ENCODE measurements at places on chromosomes 16 and 17.

DNA sequence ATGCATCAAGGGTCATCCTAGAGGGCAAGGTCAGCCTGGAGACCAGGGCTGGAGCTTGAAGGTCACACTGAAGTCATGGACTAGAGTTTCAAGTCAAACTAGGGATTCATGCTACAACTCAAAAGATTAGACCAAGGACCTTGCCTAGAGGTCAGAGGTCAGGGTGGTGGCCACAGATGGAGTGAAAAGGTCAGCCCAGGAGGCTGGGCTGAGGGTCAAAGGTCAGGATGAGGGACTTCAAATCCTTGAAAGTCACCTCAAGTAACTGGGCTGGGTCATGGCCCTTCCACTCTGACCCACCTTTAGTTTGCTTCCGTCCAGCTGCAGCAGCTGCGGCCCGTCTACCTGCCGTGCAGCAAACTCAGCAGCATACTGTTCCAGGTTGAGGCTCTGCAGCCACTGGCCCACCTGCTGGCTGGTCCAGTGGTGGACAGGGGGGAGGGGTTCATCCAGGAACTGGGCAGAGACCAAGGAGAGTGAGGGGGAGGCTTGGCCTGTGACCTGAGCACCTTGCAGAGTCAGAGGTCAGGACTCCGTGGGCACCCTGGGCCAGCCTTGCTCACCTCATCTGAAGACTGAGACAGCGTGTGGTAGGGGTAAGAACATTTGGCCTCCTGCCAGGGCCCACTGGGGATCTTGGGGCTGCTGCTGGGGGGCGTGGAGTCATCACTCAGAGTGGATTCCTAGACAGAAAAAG, 16.2 kb downstream of the SAMD14 start:
- no peak for DNase-seq

DNA sequence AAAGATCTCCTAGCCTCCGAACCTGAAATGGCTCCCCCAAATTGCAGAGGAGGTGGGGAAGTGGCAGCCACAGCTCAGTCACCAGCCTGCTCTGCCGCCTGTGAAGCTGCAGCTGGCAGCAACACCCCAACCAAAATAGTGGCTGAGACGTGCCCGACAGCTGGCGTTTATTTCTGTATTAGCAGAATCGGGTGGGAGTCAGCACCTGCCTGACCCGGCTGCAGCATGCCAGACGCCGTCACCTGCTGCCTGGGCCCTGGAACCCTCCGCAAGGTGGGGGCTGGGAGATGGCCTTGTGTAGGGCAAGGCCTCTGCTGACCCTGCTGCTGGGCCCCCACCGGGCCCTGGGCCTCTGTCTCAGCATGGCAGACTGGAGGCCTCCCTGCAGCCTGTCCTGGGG, 17.5 kb upstream of the PABPN1L start:
- DNase-seq: no peak

- no peak for DNase-seq
Measured at GRCh38 chr17:59335685-59336084, 4.2 kb downstream of the YPEL2 start.

DNA sequence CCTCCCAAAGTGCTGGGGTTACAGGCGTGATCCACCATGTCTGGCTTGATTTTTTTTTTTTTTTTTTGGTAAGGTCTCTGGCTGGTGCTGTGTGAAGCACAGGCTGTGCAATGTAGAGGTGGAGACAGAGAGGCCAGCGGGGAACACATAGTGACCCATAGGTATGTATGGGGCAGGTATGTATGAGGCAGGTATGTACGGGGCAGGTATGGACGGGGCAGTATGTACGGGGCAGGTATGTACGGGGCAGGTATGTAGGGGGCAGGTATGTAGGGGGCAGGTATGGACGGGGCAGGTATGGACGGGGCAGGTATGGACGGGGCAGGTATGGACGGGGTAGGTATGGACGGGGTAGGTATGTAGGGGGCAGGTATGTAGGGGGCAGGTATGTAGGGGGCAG, 5.0 kb downstream of the RPL3L start:
- no peak for DNase-seq

DNA sequence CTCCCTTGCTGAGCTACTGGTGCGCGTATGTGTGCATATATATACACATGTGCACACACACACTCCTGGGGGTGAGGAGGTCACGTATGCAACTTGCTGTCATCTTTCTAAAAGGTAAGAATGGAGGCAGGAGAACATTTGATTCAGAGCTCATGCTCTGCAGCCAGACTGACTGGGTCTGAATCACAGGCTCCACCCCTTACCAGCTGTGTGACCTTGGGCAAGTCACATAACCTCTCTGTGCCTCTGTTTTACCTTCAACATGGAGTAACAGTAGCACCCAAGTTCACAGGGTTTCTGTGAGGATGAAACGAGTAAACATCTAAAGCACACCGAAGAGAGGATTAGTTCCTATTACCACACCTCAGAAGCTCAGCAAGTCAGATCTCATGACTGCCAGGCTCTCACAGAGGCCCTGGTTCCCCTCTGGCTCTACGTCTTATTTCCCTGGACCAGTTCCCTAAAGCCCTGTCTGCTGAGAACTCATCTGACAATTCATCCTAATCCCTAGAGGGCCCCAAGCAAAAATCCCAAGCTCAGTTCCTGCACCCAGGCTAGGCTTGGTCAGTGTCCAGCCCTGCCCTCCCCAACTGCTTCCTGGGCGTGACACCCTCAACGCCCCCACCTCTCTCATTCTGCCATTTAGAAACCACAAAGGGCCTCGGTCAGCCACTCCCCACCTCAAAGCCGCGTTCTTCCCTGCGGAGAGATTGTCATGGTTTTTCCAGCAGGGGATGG, 28.7 kb downstream of the ABR start:
- DNase-seq: no peak

- no peak for DNase-seq
Measured at GRCh38 chr16:2077696-2078095, 29.9 kb downstream of the TSC2 start.

Measured in stimulated activated CD4-positive, alpha-beta T cell treated with anti-CD3 and anti-CD28 coated beads, Interleukin-4, amount 100 ng/mL, for 24 hours (primary cell).